ENCODE measurements at places on chromosomes 12 and 14.

DNA sequence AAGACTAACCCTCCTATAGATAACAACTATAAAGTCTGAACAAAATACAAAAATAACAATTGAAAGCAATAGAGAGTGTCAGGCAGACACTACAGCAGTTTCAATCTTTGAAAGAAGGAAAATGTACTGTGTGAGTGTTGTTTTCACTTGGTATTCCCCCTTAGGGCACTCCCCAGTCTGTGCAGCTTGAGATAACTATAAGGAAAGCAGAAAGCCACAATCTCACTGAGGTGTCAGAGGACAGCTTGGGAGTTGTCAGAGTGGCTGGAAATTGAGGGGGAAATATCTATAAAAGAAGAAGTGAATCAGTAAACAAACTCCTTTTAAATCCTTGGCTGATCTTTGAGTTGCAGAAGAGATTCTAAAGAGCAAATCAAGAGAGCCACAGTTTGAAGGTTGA lies 364.8 kb downstream of the NELL2 start:
- no peak for DNase-seq

DNA sequence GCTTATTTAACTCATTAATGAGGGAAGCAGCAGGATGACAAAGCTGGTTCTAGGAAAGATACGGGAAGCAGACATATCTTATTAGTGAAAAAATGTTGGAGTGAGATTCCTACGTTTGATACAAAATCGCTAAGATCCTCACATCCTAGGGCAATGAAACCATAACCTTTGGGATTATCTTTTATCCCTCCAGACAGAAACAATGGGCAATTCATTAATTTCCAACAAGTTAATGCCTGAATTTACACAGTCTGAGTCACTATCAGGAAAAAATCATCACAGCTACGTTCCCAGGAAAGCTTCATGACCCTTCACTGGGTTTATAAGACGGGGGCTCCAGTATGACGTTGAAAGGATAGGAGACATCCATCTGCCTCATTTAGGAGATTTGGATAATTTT lies 45.0 kb downstream of the SLC24A4 start:
- no peak for DNase-seq

- no peak for DNase-seq
Observed at GRCh38 chr12:29320295-29321085, 60.5 kb downstream of the ERGIC2 start.

DNA sequence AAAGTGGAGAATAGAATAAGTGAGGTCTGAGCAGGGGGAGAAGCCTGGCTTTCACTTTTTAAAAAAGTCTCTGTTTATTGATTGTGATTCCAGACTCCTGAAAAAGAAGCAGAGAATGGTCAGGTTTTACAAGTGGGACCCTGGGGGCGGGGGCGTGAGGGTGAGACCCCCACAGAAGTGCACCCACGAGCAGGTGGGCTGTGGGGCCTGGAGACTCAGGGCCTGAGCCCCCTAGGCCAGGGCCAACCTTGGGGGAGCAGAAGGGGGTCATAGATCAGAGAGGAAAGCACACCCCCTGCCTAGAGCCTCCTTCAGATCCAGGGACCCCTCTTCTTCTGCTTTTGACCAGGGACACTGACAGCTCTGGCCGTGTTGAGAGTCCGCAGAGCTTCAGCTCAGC lies 180.3 kb downstream of the ADGRD1 start:
- no peak for DNase-seq

DNA sequence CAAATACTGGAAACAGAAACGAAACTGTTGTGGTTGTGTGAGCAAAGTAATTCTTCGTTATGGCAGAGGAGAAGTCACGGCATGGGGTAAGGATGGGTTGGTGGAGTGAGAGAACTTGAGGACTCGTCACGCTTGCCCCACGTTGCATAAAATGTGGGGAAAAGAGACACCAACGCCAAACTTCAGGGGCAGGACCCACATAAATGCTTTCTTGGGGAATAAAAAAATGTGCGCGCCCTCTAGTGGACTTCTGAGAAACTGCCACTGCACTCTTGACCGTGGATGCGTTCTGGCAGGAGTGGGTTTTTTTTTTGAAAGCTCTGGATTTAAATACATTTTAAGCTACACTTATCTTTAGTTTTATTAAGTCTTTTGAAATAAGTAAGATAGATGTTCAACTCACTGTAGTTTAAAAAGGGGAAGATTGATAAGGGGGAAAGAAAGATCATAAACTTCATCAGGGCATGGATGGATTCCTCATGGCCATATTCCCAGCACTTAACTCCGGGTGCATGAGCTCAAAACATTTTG lies 4.1 kb upstream of the IGF1 start:
- DNase-seq: peak; percentile 8

GRCh38 chr12:89040146-89040964 lies 311.9 kb downstream of the DUSP6 start:
- no peak for DNase-seq

DNA sequence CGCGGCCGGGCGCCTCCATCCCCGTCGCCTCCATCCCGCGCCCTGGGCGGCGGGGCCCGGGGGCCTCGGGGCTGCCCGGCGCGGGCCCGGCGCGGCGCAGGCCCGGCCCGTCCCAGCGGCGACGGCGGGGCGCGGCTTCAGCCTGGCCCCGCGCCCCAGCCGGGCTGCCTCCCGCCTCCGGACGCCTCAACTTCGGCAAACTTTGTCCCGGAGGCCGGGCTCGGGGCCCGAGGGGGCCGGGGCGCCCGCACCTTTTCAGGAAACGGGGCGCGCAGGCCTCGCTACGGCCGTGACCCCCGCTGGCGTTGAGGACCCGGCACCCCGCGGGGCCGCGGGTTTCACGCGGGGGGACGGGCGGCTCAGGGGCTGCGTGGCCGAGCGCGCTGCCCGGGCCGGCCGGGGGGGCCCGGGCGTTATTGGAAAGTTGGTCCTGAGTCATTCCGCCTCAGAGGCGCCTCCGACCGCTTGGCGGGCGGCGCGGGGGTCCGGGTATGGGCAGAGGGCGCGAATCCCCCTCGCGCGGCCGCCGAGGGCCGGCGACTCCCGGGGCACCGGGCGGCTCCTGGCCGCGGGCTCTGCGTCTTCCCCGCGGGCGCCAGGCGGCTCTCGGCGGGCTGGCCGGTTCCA lies 575 bp downstream of the TRAF3 start:
- no peak for DNase-seq

DNA sequence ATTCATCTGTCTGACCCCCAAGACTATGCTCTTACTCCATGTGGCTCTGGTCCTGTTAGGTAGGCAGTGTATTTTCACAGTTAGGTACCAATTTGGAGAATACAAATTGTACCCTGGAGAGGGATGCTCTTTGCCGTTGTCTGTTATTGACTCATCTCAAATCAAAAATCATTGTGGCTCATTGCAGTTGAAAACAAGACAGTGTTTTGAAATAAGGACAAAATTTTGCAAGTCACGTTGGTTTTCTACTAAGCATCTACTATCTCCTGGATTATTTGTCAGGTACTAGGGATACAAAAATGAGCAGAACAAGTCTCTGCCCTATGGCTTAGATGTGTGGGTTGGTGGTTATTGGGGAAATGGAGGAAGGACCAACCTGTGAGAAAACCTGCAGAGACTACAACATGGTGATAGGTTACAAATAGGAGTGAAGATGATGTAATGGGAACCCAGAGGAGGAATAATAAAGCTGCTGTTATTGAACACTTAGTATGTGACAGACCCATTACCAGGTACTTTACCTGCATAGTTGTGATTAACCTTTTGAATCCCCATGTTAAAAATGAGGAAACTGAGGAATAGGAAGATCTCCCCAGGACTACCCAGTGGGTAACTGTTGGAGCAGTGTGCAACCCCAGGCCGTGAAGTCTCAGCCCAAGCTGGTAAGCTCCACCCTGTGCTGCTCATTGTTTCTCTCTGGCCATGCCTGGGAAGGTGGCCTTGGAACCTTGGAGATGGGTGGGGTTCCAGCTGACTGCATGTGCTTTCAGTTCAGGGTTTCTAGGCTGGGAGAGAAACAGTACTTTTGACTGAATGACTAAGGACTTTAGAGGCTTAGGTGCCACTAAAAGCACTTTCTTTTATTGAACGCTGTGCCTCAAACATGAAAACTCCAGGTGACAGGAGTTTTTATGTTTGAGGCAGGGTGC lies 72.9 kb upstream of the SRSF5 start:
- DNase-seq: no peak

- DNase-seq: no peak
Observed at GRCh38 chr14:50381823-50382287, 14.8 kb downstream of the CDKL1 start.

GRCh38 chr12:51622564-51622963 lies 31.5 kb downstream of the SCN8A start:
- DNase-seq: no peak

DNA sequence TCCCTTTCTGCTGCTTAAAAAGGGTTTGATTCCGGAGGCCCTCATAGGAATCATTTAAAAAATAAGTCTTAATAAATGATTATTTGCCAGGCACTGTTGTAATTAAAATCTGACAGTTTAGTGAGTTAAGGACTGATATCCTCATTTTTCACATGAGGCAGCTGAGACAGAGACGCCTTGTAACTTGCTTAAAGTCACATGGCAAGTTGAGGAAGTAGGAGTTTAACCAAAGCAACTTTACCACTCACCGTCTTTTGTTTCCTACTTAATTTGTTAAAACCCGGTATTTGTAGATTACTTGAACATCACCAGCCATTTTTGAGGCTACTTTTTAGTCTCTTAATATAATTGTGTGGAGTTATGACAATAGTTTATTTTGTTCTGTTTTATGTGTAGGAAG lies 2.4 kb downstream of the TIGAR start:
- DNase-seq: no peak

DNA sequence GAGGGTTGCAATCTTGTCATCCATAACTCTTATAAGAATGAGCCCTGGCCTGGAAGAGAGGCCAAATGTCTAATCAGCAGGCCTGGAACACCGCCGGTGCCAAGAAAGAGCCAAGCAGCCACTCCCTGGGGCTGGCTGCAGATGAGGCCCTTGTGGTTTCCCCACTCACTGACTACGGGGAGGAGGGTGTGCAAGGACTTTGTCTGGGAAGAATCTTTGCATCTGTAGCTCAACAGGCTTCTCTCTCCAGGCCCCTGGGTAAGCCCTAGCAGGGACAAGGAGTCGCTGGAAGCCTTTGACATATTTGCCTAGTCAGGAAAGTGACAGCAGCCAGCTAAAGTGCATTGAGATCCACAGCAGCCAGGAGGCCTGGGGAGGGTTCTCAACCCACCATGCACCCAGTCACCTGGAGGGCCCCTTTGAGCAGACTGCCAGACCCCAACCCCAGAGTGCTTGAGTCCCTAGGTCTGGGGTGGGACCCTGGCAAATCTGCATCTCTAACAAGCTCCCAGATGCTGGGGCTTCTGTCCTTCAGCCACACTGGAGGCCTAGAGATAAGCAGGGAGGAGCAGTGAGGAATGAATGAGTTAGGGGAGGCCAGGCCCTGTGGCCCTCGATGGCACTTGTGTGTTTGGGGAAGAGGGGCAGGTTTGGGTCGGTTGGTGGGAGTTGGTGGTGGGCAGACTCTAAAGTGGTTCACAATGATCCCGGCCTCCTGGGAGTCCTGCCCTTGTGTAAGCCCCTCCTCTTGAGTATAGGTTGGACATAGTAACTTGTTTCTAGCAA lies 13.9 kb upstream of the LRTM2 start:
- DNase-seq: peak; percentile 53

DNA sequence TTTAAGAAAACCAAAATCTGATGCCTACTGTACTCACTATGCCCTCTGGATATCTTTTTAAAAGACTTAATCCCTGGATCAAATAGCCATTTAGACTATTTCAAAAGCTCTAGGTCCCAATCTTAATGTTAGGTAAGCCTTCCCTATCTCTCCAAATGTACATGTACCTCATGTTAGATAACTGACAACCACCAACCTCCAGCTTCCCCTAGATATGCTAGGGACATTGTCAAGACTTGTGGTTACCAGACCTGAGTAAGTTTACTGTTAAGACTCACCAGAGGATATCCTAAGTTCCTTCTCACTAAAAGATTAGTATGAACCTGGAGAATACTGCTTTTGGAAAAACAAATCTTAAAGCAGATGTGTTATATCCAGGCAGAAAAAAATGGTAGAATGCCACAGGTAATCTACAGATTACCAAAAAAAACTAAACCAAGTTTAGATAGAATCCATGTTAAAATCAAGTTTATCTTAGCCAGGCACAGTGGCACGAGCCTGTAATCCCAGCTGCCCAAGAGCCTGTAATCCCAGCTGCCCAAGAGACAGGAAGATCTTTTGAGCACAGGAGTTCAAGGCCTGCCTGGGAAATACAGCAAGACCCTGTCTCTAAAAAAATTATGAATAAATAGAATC lies 9.7 kb downstream of the NAP1L1 start:
- DNase-seq: no peak

DNA sequence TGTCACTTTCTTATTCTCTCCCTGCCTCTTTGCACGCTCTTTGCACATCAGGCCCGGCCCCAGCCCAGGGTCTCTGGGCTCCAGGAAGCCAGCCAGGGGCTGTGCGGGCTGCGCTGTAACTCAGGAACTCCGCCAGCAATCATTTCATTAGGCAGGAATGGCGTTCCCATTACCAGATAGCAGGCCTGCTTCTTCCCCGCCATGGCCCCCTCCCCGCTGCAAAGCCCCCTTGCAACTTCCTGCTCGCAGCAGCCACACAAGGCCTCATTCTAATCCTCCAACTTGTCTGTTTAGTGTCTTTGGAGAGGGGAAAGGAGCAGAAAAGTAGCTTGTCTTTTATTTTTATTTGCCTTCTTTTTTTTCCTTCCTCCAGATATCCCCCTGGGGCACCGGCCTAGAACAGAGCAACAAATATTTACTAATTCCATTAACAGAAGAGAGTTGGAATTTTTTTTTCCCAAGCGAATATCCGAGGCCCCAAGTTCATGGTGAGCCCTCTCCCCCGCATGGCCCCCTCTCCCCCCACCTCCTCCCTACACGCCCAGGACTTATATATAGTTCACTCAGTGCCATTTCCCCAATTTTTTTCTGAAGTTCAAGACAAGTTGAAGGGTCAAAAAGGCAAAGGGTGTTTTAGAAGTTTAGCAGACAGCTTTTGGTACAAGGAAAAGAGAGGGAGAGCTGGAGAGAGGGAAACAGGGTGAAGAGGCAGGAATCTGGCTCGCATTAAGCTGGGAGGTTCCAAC lies 329.4 kb upstream of the TBX3 start:
- no peak for DNase-seq

DNA sequence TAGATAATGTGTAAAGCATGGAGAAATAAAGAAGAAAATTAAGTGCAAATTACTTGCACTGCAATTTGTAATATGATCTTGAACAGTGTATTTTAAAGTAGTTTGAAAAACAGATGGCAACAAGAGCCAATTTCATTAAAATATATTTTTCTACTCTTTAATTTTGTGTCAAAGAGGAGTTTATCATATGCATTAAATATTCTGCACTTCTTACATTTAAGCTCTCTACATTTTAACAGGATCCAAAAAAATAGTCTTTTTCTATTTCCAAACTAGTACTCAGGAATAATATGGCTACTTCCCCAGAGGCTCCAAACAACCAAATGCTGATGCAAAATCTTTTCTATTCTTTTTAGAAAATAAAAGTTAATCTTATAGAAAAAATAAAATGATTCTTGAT lies 1221.5 kb downstream of the FSCB start:
- DNase-seq: no peak
